Activated CD4-positive, alpha-beta T cell treated with anti-CD3 and anti-CD28 coated beads, Interleukin-10, Interleukin-2, amounts not matched to agents 100 ng/mL and 50 ng/mL, durations not matched to agents 16 hours and 8 hours (primary cell): ENCODE measurements at places on chromosomes 5 and 9.
A peak's percentile ranks its signal among the peaks of the same experiment; 100 is the strongest.

DNA sequence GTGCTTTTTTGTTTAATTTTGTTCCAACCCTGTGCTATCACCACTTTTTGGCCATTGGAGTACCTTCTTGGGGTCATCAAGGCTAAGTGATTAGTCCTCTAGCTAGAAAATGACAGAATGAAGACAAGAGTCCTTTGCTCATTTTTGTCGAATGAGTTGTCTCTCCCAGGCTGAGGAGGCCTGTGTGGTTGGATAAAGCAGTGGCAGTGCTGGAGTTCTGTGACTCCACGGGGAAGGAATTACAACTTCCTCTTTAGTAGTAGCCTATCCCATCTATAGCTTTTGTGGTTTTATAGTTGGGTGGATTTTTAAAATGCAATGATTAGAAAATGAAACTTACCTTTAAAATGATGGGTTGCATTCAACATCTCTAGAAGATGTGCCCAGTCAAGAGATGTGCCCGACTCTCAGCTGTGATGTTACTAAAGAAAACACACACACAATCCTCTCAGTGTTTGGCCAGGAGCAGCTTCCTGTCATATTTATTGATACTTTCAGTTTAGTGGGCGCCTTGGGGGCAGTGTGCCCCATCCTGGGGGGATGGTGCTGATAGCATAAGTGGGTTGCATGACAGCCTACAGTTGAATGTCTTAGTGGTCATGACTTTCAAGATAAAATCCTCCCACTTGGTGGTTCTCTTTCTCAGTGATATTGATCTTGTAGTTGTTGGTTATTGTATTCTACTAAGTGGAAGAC lies 11.9 kb downstream of the OTULINL start:
- peak; percentile 55 for DNase-seq

DNA sequence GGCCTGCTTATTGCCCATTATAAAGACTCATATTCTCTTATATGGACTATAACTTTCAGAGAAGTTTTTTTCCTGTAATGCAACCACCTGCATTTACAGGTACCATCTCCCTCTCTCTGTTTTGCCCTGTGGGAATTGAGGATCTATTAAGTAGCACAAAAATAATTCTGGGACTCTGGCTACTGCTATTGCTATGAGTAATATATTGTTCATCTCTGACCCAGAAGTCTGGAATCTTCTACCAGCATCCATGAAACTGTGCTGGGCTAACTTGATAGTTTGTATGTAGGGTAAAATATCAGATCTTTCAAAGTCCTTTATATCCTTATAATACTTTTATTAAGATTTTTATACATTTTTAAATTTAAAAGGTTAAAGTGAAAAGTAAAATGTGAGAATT lies 607.2 kb downstream of the EFNA5 start:
- DNase-seq: no peak

DNA sequence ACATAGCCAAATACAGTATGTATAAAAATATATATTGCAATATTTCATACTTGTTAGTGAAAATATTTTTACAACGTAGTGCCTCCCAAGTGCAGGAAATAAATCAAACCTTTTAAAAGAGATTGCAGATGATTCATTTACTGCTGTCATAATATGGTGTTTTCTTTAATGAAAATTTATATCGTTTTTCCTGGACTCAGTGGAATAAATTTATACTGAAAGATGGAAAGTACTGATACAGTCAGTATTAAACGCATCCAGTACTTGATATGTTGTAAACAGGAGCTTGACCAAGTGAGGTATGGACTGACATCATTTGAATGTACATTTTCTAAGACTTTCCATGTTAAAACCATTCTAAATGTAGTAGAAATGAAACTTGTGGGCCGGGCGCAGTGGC lies 143.4 kb upstream of the ZNF608 start:
- no peak for DNase-seq

GRCh38 chr5:147809830-147810666 lies 21.4 kb downstream of the SPINK1 start:
- DNase-seq: no peak

DNA sequence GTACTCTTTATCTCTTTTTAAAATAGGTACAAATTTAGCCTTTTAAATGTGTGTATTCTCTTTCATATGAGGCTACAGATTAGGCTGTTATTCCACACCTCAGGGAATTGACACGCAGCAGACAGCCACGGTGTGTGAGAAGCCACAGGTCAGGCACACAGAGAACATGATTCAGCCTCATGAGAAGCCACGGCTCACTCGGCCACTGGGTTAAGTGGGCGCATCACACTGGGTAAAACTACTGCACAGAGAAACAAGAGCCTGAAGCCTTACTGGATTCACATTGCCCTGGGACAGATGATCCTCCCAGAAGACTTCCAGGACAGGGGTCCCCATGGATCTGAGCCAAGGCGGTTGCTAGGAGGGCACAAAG lies 28.2 kb downstream of the LPCAT1 start:
- peak; percentile 29 for DNase-seq

- DNase-seq: no peak
Measured at GRCh38 chr9:124665391-124666058, 105.6 kb downstream of the NR6A1 start.
